ENCODE measurements at places on chromosomes 11 and 22.
A peak's percentile ranks its signal among the peaks of the same experiment; 100 is the strongest.

GRCh38 chr11:18493310-18493709, 33.4 kb downstream of the TSG101 start:
- no peak for DNase-seq

- DNase-seq, result no peak
Observed at GRCh38 chr11:96424693-96425092, 34.9 kb downstream of the JRKL start.

GRCh38 chr22:29692327-29692640, 27.5 kb upstream of the CABP7 start:
- DNase-seq, result no peak

GRCh38 chr11:89275966-89276365, 98.3 kb downstream of the TYR start:
- DNase-seq, result no peak

GRCh38 chr11:76201672-76202412, 4.5 kb downstream of the WNT11 start:
- no peak for DNase-seq

DNA sequence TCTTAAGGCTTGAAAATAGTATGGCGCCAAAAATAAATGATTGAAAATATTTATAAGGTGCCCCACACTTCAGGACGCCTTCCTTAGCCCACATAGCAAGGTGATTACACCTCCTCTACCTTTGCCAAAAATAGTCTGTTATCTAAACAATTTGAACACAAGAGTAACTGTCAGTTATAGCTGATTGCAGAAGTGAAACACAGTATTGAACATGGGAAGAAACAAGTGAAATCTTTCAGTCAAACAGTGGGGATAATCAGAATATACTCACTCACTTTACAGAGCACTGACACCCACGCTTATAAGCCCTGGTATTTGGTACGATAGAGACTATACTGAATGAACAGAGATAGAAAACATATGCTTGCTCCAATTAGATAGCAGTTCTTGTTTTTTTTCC, 203.1 kb downstream of the RAB38 start:
- DNase-seq, result no peak

DNA sequence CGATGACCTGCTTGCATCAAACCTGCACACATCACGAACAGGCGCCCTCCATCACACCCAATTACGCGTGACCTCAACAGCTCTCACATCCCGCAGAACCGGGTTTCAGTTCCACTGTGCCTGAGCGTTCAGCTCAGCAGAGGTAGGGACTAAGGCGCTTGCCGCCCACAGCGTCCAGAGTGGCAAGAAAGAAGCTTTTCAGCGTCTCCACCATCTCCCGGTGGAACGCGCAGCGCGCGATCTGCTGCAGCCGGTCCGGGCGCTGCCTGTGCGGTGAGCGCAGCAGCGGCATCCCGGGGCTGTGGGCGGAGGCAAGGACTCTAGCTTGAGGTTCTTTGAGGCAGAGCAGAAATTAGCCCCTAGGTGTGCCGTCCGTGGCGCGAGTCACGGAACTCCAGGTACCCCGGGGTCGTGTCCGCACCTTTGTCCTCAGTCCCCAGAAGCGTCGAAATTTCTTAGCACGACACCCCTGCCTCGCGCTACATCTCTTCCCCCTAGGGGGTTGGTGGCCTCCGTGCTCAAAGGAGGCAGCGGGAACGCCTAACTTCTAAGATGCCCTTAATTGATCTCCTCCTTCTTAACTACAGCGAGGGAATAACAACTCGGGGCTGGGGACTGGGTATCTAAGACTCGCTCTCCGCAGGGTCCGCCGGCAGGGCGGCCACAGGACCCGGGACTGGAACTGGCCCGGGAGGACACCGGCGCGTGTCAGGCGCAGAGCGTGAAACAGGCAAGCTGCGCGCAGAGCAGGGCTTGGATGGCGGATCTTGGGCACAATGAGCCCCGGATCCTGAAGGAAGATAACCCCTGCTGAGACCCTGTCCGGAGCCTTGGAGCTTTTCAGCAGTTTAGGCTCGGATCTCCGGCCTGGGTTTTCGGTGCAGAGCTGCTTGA, 1.7 kb upstream of the CALCA start:
- DNase-seq, result no peak

DNA sequence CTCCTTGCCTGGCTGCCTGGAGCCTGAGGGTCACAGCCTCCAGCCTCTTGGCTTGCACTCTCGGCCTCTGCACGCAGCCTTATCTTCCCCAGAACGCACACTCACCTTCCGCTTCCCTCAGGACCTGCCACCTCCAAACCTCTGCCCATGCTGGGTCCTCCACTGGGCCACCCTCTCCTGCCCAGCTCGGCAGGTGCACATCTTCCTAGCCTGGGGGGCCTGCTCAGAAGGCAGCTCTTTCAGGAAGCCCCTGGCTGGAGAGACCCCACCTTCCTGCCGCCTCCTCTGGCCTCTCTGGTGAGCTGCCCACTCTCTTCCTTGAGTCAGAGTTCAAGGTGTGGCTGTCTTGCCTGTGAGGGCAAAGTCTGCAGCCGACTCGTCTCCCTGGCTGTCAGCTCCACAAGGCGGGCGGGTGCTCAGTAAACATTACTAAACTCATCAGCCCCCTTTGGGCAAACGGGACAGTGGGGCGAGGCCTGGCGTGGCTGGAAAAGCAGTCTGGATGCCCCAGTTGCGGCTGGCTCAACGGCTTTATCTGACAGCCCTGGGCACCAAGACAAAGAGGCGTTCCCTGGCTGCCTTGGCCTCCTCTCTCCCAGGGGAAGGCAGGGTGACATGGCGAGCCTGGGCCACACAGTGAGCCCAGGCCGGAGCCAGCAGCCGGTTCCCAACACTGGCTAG, 1.7 kb upstream of the LINC01488 start:
- no peak for DNase-seq

- no peak for DNase-seq
Observed at GRCh38 chr11:40302669-40303068, 1156.8 kb downstream of the LRRC4C start.

DNA sequence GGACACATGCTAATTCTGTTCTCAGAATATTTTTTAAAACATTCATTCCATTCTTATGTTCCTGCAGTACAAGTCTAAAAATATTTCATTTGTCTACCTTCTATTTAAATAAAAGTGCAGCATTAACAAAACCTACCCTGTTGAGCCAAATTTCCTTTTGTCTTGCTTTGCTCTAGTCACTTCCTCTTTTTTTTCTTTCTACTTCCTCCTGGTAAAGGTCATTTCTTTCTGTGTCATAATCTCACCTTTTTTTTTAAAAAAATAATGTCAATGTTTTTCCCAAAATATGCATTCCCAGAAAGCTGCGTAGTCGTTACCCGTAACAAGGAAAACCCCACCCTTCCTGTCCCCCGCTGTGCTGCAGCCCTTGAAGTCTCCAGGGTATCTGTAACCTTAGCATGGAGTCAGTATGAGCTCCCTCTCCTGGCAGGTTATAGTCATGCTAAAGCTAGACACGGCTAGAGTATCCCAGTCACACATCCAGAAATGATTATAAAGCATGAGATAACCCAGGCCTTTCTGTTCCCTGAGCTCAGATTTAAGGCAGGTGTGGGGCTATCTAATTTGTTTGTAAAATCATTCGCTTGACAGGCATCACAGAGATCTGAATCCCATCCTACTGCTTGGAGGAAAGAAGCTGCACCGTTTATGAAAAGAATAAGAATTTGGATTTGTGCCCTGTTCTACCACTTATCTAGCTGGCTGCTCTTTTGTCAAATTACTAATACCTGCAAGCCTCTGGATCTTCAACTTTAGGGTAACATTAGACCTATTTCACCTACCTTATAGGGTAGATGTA, 51.1 kb upstream of the EED start:
- DNase-seq, result peak; percentile 36

DNA sequence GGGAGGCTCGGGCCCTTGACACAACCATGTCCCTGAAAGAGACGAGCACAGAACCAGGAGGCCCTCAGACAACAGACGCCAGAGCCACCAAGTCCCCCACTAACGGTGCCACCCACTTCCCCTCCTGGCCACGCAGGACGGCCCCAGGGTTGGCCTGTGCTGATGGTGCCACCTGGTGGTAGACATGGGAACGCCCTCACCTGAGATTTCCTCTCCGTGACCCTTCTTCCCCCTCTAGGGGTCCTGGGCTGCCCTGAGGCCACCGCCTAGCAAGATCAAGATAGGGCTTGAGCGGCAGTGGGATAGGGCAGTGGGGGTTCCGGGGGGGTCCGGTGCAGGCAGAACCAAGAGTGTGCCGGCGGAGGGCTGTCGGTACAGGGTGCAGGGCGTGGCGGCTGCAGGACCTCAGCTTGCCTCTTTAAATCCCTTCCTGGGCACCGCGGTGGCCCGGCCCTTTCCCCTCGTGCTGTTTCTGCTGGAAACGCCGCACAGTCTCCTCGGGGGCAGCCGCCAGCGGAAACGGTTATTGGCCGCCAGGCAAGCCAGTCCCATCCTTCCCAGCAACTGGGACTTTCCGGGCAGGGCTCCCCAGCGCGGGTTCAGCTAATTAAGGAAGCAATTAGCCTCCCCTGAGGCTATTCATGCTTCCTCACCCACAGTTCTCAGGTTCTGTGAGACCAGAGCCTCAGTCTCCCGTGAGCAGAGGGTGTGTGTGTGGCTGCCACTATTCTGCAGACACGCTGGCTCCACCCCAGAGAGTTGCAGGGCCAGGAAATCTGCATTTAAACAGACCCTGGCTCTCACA, 5.5 kb upstream of the NFAM1 start:
- DNase-seq, result no peak

GRCh38 chr22:44173154-44173553, 7.6 kb upstream of the PARVG start:
- DNase-seq, result no peak

GRCh38 chr11:64834723-64835615, 9.5 kb downstream of the CDC42BPG start:
- no peak for DNase-seq

DNA sequence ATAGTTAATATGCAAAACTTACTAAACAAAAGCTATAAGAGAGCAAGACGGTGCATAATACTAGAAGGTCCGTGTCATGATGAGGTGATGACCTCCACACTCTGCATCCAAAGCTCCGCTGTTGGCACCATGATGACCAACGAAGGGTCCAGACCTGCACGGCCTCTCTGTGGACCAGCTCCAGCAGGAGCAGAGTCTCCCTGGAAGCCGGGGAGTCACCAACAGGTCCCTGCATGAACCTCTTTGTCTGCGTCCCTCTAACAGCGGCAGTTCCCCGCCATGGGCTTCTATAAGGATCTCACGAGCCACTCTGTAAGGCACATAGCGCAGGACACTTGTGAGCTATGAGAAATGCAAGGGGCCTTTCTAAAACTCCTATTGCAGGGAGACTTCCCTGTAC, 517.3 kb downstream of the BRD1 start:
- no peak for DNase-seq

All from DMS 273 treated with DMSO at 0.1 percent for 48 hours (cell line).